ENCODE measurements at places on chromosomes 5 and 9. TPM values are rescaled to one million over a fixed set of nuclear protein-coding genes. Genes with fewer than 3 reads are reported as not detected.

GRCh38 chr5:38382898-38383297 lies 124.5 kb downstream of the EGFLAM start:
- H3K27me3 ChIP-seq, result peaks cover 52% of the 10 kb centered on the region
- H3K36me3 ChIP-seq, result no peaks in the 10 kb centered on the region
- H3K27ac ChIP-seq, result no peak overlapping the region
- DNase-seq, result peak; percentile 76
- no peak overlapping the region for H3K4me3 ChIP-seq

- H3K27me3 ChIP-seq, result no peaks in the 10 kb centered on the region
- no peak overlapping the region for H3K4me3 ChIP-seq
- no peak for DNase-seq
- H3K36me3 ChIP-seq, result no peaks in the 10 kb centered on the region
- no peaks in the 10 kb centered on the region for H3K4me1 ChIP-seq
Observed at GRCh38 chr9:18154661-18155060, 319.3 kb upstream of the ADAMTSL1 start.

DNA sequence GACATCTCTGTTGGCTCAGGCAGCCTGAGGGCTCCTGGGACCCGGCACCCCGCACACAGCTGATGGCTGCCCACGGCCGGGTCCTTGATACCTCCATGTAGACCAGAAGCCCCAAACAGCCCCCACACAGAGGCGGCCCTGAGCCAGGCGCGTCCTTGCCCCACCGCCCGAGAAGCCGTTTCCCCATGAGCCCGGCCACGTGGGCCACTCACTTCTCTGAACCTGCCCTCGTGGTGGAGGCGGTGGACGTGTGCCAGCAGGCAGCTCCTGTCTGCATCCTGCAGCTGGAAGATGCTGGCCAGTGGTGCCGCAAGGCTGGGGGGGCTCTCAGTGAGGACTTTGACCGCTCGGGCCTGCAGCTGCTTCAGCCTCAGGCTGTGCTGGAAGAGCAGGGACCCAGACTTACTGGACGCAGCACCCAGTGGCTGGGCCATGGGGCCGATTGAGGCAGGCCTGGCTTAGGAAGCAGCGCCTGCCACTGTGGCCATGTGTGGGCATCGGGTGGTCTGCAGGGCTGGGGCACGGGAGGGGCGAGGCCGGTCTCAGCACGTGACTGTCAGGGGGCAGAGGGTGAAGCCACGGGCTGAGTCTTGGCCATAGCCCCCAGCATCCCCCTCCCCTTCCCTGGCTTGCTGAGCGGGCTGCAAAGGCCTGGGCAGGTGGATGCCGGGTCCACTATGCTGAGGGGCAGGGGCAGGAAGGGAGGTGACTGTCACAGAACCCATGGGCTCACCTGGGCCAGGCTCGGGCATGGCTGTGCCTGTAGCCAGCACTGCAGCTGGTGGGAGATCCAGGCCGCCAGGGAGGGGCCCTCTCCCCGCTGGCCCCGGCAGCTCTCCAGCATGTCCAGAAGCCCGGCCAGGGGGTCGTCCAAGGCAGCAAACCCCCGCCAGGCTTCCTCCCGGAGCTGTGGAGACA lies 50.0 kb downstream of the EXD3 start:
- no peak overlapping the region for H3K27ac ChIP-seq
- DNase-seq, result no peak
- no peaks in the 10 kb centered on the region for H3K36me3 ChIP-seq
- H3K4me1 ChIP-seq, result no peaks in the 10 kb centered on the region
- H3K4me3 ChIP-seq, result no peak overlapping the region

DNA sequence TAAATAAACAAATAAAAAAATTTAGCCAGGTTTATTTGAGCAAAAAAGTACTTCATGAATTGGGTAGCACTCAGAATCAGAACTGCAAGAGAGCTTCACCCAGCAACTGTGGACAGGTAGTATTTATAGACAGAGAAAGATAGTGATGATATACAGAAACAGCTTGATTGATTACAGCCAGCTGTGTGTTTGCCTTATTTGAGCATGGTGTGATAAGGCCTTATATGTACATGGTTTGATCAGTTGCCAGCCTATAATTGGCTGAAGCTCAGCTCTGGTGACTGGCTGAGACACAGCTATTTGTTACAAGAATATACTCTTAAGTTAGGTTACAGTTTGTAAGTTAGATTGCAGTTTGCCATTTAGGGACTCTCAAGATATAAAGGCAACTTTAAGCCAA lies 34.3 kb upstream of the ARL15 start:
- no peaks in the 10 kb centered on the region for H3K4me1 ChIP-seq
- no peak for DNase-seq
- H3K27ac ChIP-seq, result no peak overlapping the region
- no peaks in the 10 kb centered on the region for H3K27me3 ChIP-seq
- no peak overlapping the region for H3K4me3 ChIP-seq

DNA sequence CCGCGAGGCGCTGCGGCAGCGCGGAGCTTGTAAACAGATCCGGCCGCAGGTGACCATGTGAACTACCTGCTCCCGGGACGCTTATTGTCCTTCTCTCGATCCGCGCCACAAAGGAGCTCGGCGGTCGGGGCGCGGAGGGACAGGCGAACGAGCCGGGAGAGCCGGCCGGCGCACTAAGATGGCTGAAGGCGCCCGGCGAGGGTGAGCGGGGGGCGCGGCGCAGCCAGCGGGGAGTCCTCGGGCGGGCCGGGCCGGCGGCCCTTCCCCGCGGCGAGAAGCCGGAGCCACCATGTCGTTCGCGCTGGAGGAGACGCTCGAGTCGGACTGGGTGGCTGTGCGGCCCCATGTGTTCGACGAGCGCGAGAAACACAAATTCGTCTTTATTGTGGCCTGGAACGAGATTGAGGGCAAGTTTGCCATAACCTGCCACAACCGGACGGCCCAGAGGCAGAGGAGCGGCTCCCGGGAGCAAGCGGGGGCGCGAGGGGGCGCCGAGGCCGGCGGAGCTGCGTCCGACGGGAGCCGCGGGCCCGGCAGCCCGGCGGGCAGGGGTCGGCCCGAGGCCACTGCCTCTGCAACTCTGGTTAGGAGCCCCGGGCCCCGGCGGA lies 535 bp downstream of the JMY start:
- H3K4me1 ChIP-seq, result peaks cover 13% of the 10 kb centered on the region
- peaks cover 48% of the 10 kb centered on the region for H3K36me3 ChIP-seq
- peak; percentile 57 for DNase-seq

GRCh38 chr5:179430193-179431175 lies 85.2 kb upstream of the ADAMTS2 start:
- H3K4me3 ChIP-seq, result no peak overlapping the region
- no peaks in the 10 kb centered on the region for H3K36me3 ChIP-seq
- H3K27ac ChIP-seq, result no peak overlapping the region
- DNase-seq, result no peak

- no peak overlapping the region for H3K27ac ChIP-seq
- no peak for DNase-seq
- no peak overlapping the region for H3K4me3 ChIP-seq
- peaks cover 13% of the 10 kb centered on the region for H3K4me1 ChIP-seq
- H3K27me3 ChIP-seq, result no peaks in the 10 kb centered on the region
Observed at GRCh38 chr9:87622923-87623322, 103.0 kb upstream of the CTSL start.

GRCh38 chr5:127683008-127683407 lies 20.2 kb upstream of the CCDC192 start:
- no peak overlapping the region for H3K27ac ChIP-seq
- no peaks in the 10 kb centered on the region for H3K36me3 ChIP-seq
- H3K4me1 ChIP-seq, result peaks cover 15% of the 10 kb centered on the region
- H3K27me3 ChIP-seq, result no peaks in the 10 kb centered on the region

GRCh38 chr5:148831590-148832565 lies 5.5 kb downstream of the ADRB2 start:
- DNase-seq, result no peak
- no peaks in the 10 kb centered on the region for H3K27me3 ChIP-seq
- H3K36me3 ChIP-seq, result peaks cover 59% of the 10 kb centered on the region
- H3K4me3 ChIP-seq, result peak overlapping the region; percentile 88
- peaks cover 64% of the 10 kb centered on the region for H3K4me1 ChIP-seq

- H3K27ac ChIP-seq, result no peak overlapping the region
- H3K27me3 ChIP-seq, result no peaks in the 10 kb centered on the region
- H3K4me1 ChIP-seq, result peaks cover 23% of the 10 kb centered on the region
- no peak overlapping the region for H3K4me3 ChIP-seq
Observed at GRCh38 chr9:98226957-98227356, 28.5 kb downstream of the TBC1D2 start.

- no peaks in the 10 kb centered on the region for H3K4me1 ChIP-seq
- no peak overlapping the region for H3K4me3 ChIP-seq
- H3K27me3 ChIP-seq, result no peaks in the 10 kb centered on the region
- peak; percentile 66 for DNase-seq
- H3K27ac ChIP-seq, result no peak overlapping the region
Observed at GRCh38 chr5:171342362-171343111, 33.5 kb downstream of the TLX3 start.

GRCh38 chr9:132414731-132415130 lies 4.7 kb downstream of the CFAP77 start:
- peaks cover 3% of the 10 kb centered on the region for H3K36me3 ChIP-seq
- H3K4me3 ChIP-seq, result no peak overlapping the region
- DNase-seq, result no peak

- DNase-seq, result no peak
- H3K4me1 ChIP-seq, result peaks cover 46% of the 10 kb centered on the region
- H3K27me3 ChIP-seq, result no peaks in the 10 kb centered on the region
- no peak overlapping the region for H3K27ac ChIP-seq
- H3K4me3 ChIP-seq, result no peak overlapping the region
Observed at GRCh38 chr9:111980398-111980797, 83.8 kb downstream of the UGCG start.

The LCNL1 gene
- not detected for total RNA-seq

The SV2C gene
- 0.88 TPM for total RNA-seq

The C1QTNF3 gene
- 2.1 TPM for total RNA-seq

The TPPP gene
- 0.38 TPM for total RNA-seq

The CSF2 gene
- total RNA-seq, result not detected

The DOLK gene
- 14.7 TPM for total RNA-seq

The TCERG1 gene
- total RNA-seq, result 133 TPM

All from Calu3 (cell line).